Bronchial epithelial cell (primary cell): ENCODE measurements at places on chromosomes 2 and 18.

DNA sequence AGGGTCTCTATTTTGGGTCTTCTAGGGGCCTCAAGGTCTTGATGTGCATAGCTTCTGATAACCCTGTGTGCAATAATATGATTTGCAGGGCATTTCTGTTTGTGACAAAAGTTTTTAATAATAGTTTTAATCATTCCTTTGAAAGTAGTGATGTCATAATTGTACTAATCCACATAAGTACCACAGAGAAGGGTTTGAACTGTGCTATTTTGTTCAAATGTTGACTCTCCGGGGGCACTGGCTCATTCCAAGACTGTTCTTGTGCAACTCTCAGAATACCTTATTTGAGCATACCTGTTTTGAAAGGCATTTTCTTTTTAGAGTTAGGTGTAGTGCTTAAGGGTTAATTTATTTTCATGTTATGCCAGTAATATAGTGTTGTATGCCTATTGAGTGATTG, 41.6 kb downstream of the PLEKHB2 start:
- no peak for DNase-seq

GRCh38 chr2:58870704-58871103, 629.6 kb upstream of the FANCL start:
- DNase-seq: peak; percentile 24

DNA sequence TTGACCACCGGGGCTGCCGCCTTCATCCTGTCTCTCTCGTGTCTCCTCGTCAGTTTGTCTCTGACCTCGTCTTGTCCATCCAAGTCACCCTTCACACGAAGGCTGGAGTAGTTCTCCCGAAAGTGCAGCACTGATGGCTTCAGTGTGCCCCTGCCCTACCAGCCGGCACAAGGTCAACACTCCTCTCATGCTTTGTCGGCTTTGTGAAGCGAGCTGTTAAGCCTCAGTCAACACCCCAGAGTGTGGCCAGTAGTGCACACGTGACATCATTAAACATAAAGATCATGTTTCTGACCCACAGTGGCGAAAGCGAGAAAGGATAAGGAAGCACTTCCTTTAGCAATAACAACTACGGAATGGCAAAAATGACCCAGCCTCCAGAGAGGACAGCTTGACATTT, 23.2 kb downstream of the ACKR3 start:
- peak; percentile 29 for DNase-seq

DNA sequence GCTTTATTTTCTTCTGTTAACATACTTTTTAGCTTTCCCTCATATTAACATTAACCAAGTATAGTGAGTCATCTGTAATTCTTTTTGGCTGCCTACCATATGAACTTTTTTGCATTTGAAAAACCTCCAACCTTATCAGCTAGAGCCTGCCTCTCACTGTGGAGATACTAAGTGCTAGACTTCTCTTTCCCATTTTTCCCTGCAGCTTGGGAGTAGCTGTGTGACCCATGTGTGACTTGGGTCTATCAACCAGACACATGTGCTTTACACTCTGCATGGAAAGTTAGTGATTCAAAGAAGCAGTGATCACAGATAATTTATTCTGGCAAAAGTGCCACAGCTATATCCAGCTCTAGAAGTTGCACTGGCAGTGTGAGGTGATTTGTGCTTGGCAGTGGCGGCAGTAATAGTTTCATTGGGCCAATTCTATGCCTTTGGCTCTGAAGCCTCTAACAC, 36.3 kb downstream of the PREPL start:
- peak; percentile 14 for DNase-seq

DNA sequence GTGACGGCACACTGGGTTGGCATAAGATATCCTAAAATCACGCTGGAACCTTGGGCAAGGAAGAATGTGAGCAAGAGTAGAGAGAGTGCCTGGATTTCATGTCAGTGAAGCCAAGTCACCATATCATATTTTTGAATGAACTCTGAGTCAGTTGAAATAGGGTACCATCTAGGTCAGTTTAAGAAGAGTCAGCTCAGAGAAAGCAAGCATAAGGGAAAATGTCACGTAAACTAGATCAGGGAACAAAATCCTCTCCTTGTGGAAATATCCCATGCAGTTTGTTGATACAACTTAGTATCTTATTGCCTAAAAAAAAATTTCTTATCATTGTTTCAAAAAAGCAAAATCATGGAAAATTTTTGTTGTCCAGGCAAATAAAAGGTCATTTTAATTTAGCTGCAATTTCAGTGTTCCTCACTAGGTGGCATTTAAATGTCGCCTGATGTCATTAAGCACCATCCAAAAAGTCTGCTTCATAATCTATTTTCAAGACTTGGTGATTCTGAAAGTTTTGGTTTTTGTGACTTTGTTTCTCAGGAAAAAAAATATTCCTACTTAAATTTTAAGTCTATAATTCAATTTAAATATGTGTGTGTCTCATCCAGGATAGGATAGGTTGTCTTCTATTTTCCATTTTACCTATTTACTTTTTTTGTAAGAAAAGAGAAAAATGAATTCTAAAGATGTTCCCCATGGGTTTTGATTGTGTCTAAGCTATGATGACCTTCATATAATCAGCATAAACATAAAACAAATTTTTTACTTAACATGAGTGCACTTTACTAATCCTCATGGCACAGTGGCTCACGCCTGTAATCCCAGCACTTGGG, 19.6 kb downstream of the RSAD2 start:
- DNase-seq: peak; percentile 32

DNA sequence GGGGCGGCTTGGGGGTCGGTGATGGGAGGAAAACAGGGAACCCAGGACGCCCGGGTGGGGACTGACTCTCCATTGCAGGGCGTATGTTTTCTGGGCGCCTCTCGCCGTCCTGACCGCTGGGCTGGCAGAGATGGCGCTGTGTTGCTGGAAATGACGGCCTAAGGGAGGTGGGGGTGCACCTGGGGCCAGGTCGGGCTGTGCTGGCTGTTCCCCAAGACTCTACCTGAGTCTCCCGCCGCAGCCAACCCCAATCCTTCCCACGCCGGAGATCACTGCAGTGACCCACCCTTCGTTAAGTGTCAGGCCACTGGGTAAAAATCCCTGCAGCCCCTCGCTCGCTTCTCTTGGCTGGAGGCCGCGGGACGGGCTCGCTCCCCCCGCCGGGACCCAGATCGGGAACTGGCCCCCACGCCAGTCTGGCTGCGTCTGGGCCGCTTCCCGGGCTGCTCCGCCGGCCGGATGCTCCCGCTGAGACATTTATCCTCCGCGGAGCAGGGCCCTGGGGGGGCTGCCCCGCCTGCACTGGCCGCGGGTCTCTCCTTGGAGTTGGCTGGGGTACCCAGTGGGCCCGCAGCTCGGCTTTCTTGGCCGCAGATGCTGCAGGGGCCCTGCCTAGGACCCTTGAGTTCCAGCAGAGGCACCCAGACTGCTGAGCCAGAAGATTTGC, 7.8 kb upstream of the ARMC9 start:
- DNase-seq: peak; percentile 21

DNA sequence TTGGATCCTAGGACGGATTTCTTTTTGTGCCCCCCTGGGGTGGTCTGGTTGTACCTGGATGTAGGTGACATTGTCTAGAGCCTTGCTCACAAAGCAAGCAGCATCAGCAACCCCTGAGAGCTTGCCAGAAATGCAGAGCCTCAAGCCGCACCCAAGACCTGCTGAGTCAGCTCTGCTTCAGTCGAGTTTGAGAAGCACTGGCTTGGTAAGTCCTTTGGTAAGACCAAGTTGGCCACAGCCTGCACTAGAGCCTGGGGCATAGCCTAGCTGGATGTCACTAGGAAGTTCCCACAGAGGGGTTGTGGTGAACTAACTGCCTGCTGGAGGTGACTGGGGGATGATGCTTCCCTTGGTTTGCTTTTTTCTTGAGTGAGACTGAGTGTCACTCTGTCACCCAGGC, 6.2 kb downstream of the ABCG5 start:
- peak; percentile 21 for DNase-seq

DNA sequence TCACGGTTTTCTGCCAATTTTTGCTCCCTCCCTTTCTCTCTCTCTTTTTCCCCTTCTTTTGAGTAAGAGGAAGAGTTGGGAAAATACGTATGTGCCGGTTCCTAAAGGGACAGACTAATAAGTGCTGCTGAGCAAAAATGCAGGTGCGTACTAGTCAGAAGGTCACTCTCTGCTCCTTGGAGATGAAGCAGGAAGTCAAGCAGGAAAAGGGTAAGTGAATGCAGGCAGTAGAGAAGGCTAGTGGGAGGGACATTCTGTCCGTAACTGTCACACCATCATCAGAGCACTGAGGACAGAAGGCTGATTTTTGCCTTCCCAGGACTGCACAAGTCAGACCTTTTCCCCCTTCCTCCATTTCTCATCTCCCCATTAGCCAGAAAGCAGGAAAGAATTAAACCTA, 105.7 kb downstream of the CDH2 start:
- no peak for DNase-seq

GRCh38 chr2:188235364-188235763, 56.3 kb upstream of the GULP1 start:
- no peak for DNase-seq

DNA sequence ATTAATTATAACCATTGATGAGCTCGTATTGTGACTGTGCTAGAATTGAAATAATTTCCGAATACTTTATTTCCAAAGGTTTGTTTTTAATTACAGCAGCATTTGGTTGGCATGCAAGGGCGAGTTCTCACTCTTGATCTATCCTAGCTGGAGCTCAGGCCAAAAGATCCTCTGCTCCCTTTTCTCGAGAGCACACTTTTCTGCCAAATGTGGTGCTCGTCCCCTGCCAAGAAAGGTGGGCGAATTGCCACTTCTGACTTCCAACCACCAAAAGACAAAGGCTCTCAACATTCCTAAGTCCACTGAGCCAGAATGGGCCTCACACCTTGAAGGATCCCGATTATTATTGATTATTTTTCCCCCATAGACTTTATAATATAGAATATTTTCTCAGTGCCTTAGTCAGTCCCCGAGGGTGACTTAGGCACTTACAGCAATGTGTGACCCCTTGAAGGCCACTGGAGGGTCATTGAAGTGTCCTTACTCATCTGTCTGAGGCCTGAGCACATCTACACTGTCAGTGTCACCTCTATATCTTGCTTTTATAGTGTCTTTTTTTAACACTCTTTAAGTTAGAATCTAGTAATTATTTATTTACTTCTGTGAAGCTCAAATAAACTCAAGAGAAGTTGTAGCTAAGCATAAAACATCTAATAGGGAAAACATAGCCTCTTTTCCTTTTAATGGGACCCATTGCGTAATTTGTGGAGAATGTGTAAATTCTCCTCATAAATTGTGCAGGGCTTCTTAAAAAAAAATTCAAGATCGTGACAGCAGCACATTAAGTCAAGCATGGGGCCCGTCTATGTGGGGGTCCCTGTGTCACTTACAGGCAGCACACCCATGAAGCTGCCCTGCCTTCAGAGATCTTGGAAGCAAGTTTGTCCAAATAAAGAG, 98.3 kb downstream of the MEIS1 start:
- no peak for DNase-seq

DNA sequence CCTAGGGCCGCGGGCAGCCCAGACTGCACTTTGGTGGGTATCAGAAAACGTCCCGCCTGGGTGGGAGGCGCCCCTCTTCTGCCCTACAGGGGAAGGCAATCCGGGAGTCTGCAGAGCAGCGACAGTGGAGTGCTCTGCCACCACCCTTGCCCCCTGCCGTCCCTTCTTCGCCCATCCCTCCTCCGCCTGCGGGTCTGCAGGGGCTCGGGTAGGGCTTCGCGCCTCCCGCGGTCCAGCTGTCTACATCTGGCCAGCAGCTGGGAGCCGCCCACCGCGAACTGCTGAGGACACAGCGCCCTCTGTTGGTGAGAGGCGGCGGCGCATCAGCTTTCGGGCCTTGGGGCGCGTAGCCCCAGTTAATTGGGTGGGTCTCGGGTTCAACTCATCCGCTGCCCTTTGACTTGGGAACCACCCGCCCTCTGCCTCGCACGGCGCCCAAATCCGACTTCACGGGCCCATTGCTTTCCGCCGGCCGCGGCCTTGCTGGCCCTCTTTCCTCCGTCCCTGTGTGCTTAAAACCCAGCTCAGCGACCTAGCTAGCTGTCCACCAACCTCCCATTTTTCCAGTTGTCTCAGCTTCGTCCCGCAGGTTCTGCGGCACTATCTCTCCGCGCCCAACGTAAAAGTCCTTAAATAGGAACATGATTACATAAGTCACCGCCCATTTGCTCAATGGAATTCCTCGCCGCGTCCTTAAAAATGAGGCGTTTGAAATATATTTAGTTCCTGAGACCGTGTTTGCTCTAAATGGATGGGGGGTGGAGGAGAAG, 17.6 kb downstream of the WNT10A start:
- DNase-seq: no peak

- no peak for DNase-seq
Measured at GRCh38 chr2:166117491-166117890, 10.3 kb downstream of the SCN1A start.
